ENCODE measurements at places on chromosomes 3 and 15.

DNA sequence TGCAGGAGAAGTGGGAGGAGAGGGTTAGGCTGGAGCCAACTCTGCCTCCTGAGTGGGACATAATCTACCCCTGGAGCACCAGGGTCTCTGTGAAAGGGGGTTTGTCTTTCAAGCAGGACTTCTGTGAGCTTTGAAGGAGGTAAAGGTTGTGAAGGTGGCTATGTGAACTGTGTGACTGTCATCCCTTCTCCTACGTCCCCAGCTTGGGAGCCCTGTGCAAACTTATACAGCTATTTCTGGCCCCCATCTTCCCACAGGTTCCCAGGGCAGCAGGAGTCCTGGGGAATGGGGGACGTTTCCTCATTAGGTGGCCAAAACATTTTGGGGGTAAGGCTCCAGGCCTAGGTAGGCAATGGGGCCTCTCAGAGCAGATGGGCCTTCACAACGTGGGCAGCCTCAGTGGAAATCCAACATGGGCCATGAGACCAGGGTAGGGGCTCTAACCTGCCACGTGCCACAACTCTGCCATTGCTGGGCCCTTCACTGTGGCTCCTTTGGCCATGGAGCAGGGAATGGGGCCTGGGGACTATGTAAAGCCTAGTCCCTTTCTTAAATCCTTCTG, 3.5 kb downstream of the VIPR1 start:
- DNase-seq: peak; percentile 16

DNA sequence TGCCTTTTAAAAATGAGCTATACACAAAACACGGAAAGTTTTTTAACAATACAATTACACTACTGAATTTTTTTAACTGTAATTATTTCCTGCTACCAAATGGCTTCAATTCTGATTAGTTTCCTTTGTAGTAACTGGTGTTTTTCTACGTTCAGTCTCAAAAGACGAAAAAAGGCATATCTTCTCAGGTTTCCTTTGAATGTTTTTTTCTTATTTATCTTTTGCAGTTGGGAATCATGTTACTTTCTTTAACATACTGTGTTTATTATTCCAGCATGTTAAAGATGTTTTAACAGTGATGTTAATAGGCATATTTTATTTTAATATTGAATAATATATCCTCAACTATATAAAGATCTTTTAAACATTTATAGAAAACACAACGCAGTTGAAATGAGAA, 1055.5 kb downstream of the ROBO1 start:
- no peak for DNase-seq

GRCh38 chr15:95365511-95366107, 964.9 kb upstream of the NR2F2 start:
- no peak for DNase-seq

- DNase-seq: peak; percentile 38
Observed at GRCh38 chr3:195908694-195909581, 587 bp upstream of the TNK2 start.

DNA sequence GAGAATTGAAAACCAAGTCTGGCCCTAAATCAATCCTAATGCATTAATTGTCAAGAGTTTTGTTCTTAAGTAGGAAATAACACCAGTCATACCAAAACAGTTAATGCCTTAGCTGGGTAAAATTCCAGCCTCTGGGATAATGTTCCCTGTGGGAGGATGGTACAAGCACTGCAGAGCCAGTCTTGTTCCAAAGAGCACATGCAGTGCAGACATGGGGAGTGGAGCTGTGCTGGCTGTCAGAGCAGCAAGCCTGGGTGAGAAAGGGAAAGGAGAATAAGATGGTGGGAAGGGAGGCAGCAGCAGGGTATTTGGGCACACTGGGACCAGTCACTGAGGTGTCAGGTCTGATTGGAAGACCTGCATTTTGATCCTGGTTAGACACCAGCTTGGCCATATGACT, 12.1 kb downstream of the ALAS1 start:
- no peak for DNase-seq

GRCh38 chr15:40793216-40793989, 13.5 kb upstream of the ZFYVE19 start:
- DNase-seq: peak; percentile 35

DNA sequence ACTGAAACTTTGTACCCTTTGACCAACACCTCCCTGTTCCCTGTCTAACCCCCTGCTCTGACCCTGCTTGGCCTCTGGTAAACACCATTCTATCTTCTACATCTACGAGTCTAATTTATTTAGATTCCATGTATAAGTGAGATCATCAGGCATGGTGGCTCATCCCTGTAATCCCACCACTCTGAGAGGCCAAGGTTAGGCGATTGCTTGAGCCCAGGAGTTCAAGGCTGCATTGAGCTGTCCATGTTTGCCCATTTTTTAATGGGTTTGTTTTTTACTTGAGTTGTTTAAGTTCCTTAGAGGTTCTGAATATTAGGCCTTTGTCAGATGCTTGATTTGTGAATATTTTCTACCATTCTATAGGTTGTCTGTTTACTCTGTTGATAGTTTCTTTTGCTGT, 16.9 kb downstream of the FBXW12 start:
- no peak for DNase-seq

DNA sequence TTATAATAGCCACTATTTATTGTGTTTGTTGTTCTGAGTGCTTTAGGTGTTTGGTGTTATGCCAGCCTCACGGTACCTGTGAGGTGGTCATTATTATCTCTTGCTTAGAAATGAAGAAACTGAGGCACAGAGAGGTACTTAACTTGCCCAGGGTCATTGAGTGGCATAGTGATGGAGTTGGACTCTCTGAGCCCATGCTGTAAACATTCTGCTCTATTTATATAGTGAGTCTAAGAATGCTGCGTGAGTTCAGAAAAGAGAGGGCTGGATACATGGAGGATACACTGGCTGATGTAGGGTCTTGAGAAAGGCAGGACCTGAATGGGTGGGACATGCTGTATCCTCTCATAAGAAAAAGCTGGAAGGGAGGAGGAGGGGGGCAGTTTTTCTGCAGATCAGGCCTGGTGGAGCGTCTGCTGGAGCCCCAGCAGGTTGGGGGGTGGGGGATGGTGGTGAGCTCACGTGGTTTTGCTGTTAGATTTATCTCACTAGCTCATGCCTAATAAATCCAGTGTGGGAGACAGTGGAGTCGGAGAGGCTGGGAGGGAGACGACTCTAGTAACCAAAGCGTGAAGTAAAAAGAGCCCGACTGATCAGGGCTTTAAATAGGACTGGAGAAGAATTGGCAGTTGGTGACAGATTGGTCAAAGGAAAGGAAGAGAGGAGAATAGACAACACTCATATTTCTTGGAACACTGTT, 16.0 kb downstream of the MED12L start:
- no peak for DNase-seq

GRCh38 chr15:74170071-74170844, 3.3 kb upstream of the ISLR start:
- no peak for DNase-seq

GRCh38 chr3:105505170-105505569, 138.5 kb downstream of the ALCAM start:
- DNase-seq: no peak

DNA sequence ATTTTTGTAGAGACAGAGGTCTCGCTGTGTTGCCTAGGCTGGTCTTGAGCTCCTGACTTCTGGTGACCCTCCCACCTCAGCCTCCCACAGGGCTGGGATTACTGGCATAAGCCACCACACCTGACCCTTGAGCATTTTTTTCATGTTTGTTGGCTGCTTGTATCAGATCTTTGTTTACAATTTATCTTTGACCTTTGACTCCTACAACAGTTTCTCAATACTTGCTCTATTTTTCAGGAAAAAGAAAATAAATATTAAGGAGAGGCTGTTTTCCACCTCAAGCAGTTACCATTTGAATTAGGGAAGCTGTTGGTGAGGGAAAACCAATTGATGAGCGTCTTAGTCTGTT, 44.5 kb downstream of the LIMD1 start:
- DNase-seq: no peak

- DNase-seq: no peak
Observed at GRCh38 chr3:153666991-153667740, 454.0 kb upstream of the ARHGEF26 start.

- DNase-seq: peak; percentile 20
Observed at GRCh38 chr3:33385423-33385822, 54.8 kb downstream of the UBP1 start.

DNA sequence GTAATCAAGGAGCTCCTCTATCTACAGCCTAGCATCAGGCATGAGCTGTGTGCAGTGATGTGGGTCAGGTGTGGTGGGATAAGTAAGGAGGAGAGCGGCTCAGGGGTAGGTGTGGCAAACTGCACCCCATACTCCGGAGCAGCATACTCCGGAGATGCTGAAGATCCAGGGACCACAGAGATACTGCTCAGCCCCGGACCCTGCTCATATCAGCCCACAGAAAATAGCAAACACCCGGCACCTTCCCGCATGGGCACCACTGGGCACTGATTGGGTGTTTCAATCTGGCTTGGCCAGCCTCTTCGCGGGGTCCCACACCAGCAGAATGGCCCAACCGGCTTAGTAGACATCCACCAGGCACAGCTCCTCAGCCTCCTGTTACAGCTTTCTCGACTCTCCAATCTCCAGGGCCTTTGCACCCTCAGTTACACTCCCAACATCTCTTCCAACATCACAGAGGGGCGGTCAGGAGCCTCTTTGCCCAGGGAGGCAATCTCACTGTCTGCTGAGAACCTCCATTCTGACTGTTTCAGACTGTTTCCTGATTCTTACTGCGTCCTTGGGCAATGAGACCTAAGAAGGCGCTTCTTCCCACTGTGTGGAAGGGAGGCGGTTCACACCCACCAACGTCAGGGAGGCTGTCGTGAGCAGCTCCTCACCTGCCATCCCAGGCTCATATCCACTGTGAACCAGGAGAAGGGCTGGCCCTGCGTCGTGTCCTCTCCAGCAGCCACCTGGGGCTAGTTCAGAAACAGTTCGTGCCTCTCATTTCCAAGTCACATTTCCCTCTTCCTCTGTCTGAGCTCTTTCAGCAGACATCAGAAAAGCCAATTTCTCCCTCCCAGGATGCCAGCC, 59.8 kb downstream of the CAPN7 start:
- DNase-seq: no peak

GRCh38 chr15:75720787-75721479, 8.3 kb upstream of the CSPG4 start:
- DNase-seq: peak; percentile 60

GRCh38 chr3:59856934-59857460, 807.2 kb upstream of the CFAP20DC start:
- DNase-seq: no peak

GRCh38 chr3:30522476-30522875, 83.9 kb upstream of the TGFBR2 start:
- DNase-seq: no peak

DNA sequence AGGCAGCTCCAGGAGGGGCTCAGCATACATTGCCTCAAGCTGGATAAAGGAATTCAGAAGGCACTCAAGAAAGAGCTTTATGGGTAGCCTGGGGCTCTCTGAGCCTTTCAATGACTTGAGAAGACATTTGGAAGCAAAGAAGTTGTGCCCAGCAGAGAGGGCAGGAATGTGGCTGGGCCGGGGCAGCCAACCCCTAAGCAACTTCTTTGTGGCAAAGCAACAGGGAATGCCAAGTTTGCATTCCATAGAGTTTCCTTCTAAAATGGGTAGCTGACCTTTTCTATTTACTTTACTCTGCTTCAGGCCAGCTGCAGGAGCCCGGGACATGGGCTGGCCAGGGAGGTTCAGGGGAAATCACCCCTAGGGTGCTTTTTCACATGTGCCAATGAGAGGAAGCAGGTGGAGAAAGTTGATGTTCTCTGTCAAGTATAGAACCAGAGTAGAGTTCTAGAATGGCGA, 45.6 kb downstream of the CCDC12 start:
- DNase-seq: no peak

GRCh38 chr15:90257776-90258175, 7.7 kb upstream of the NGRN start:
- DNase-seq: no peak

GRCh38 chr3:81735334-81735733, 26.1 kb downstream of the GBE1 start:
- no peak for DNase-seq

GRCh38 chr3:16102187-16102561, 72.3 kb upstream of the GALNT15 start:
- DNase-seq: no peak

- DNase-seq: no peak
Observed at GRCh38 chr3:42503957-42504333, 1.5 kb downstream of the VIPR1 start.

GRCh38 chr3:27387625-27388024, 18.4 kb upstream of the NEK10 start:
- DNase-seq: no peak

DNA sequence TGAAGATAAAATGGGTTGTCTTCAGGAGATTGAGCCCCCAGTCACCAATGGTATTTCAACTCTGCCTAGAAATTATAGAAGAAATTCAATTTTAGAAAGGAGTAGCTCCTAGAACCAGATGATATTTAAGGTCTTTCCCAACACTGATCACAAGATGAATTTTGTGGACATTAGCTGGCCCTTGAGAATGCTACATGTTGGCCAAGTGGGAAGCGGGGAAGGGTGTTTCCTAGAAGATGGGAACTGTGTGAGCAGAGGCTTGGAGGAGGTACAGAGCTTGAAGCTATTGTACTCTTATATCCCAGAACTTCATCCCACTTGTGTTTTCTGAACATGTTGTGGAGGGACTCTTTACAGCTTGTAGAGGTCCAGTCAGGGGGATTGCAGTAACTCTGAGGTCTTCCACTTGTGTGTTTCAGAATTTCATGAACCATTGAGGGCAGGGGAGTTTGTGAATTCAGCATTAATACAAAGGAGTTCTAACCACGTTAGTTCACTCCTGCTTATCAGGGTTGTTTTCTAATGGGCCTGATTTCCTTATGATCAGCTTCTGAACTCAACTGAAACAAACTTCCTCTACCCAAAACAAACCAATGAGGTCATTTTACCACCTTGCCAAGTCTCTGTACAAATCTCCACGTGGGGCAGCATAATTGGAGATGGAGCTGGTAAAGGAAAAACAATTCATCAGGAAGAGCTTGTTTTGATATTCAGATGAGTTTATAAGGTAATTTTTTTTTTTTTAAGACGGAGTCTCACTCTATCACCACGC, 152.6 kb upstream of the TPM1 start:
- no peak for DNase-seq

GRCh38 chr15:58952751-58953150, 19.3 kb upstream of the SLTM start:
- DNase-seq: no peak

GRCh38 chr15:58360421-58361090, 71.2 kb upstream of the LIPC start:
- no peak for DNase-seq

DNA sequence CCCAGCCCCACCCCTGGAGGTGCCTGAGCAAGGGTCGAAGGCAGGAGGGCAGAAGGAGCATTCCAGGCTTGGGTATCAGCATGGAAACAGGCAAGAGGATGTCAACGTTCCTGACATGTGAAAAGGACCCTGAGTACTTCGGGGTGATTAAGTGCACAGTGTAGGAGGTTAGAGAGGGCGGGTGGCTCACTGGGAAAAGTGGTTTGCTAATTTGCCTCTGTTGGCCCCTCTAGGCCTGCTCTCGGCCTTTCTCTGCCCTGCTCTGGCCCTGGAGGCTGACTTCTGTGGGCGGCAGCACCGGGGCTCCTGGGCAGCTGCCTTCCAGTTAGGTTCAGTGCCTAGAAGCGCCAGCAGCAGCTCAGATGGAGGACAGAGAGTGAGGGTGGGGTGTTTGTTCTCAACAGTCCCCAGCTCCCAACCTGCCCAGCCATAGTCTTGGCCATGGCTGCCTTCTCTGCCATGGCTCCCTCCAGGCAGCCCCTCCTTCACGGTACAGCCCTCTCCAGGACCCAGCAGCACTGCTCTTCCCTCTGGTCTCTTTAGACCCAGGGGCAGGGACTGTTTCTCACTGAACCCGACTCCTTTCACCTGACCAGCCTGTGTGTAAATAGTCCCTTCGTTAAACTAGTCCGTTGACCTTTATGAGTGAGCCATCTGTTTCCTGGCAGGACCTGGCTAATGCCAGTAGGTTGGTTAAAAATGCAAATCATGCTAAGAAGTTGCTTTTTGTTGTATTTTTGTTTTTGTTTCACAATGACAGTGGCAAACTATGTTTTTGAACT, 107.1 kb upstream of the TPM1 start:
- no peak for DNase-seq
